ENCODE measurements at places on chromosomes 2 and 18. TPM values are rescaled to one million over a fixed set of nuclear protein-coding genes. Genes with fewer than 3 reads are reported as not detected.

RAB31 gene
- 19.6 TPM for total RNA-seq

DSG1 gene
- total RNA-seq = not detected

TCF23 gene
- total RNA-seq = 0.35 TPM

MEP1B gene
- 0.18 TPM for total RNA-seq

FBXO41 gene
- total RNA-seq = 0.09 TPM

CPLX4 gene
- total RNA-seq = not detected
